ENCODE measurements at places on chromosomes 7 and 10.

DNA sequence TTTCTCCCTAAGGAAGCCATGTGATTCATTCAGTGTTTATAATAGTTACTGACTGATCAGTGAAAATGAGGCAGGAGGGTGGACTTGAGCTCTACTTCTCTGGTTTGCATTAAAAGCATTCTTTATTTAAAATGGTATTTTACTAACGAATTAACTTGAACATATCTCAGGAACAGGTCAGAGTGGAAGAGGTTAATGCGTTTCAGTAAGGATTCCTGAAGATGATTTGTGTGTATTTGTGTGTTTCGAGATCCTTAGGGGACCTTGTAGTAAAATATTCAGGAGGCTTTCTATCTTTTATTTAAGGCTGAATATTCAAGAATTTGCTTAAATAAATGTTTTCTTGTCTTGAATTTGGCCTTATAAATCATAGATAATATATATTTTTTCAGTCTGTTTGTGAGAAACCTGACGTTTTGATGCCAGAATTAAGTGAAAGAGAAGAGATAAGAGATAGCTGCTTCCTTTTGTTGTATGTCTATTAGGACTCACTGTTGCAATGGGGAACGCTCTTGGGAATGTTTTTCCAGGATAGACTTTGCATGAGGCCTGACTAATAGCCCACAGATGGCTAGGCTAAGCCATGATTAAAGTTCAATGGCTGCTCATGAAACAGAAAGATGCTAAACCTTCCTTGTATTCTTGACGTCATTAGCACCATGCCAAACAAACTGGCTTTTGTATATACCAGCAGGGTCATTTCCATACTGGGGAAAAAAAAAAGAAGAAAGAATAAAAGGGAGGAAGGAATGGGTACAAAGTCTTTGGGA lies 93.8 kb upstream of the MTPN start:
- DNase-seq: no peak

DNA sequence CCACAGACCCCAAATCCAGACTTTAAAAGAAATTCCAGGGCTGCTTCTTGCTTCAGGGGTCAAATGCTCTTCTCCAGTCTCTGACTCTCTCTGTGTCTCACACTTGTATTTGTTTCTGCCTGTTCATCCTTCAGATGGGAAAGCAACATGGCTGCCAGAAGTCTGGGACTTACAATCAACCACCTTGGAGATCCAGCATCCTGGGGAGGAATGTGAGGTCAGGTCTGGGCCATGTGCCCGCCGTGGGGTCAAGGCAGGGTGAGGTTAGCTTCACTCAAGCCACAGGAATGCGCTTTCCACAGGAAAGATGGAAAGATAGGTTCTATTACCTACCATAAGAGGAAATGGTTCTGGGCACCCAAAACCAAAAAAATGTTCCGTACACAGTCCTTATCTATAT lies 34.3 kb upstream of the NPVF start:
- DNase-seq: no peak

DNA sequence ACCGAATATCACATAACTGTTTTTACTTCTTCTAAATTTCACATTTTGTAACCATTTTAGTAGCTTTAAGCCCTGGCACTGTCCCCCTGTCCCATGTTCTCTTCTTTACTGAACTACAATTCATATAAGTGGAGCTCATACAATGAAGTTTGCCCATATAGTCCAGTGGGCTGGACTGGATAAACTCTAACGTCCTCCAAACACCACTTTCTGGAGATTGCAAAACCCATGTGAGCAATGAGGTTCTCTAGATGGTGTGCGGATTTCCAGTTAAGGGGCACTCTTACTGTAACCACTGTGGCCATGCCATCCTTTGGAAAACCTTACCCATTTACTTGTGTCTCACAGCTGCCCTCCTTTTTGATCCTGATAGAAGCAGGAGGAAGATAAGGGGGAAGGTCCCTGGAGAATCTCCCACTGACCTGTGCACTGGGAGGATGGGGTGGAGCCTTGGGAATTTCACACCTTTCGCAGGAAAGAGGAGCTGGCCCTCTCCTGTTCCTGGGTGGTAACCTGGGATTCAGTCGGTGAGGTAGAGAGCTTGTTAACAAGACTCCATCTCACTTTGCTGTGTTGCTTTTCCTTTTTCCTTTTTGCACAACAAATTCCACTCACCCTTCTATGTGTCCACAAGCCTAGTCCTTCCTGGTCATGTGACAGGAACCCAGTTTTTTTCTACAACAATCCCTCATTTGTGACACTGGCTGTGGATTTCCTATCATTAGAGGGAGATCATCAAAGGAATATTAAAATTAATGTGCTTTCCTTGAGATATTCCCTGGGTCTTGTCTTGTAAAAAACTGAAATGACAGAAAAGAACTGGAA lies 120.7 kb downstream of the ARID5B start:
- no peak for DNase-seq

GRCh38 chr7:7219216-7219615 lies 36.9 kb downstream of the C1GALT1 start:
- no peak for DNase-seq

DNA sequence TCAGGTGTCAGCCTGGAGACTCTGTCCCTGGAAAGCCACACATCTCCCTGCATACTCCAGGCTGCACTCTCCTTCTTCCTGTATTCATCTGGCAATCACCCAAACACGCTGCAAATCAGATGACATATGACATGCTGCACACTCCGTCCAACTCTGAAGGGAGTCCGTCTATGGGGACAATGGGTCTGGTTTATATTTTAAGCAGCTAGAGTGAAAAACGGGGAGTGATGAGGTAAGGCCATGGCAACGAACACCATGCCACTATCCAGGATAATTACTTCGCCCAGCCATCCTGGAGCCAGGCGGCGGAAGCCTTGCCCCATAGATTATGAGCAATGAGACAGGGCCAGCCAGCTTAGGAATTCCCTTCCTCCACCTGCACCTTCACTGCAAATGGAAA lies 140.1 kb downstream of the PLXNA4 start:
- DNase-seq: no peak

GRCh38 chr7:46791188-46791587 lies 790.7 kb downstream of the TNS3 start:
- DNase-seq: no peak

DNA sequence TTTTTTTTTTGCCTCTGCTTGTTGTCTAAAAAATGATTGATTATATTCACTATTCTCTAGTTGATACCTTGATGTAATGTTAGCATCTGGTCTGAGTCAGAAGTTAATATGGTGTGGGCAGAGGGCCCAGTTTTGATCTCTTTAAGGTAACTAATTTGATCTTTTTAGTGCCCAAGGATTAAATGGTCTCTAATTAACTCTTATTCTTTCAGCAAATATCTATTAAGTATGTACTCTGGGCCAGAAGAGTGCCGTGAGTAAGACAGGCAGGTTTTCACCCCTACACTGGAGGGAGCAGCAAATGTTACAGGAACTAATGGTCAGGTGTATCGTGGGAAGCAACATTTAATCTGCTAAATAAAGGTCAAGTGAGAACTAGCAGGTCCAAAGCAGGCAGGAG lies 144.6 kb upstream of the COL1A2 start:
- no peak for DNase-seq

DNA sequence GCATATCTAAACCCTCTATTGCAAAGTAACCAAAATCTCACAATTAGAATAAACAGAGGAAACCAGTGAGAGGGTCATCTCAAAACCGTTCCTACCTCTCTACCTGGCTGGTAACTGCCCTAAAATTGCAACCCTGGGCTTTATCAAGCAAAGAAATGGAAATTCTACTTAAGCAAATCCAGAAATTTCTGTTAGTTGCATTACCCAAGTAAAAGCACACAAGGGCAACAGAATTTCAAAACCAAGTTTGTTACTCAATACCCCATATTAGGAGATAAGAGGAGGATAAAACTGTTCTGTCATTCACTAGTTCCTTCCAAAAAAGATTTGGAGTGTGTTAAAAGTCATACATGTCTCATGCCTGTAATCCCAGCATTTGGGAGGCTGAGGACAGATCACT lies 195.3 kb downstream of the FAM107B start:
- no peak for DNase-seq

GRCh38 chr7:134301592-134301991 lies 15.1 kb downstream of the SLC35B4 start:
- DNase-seq: no peak

DNA sequence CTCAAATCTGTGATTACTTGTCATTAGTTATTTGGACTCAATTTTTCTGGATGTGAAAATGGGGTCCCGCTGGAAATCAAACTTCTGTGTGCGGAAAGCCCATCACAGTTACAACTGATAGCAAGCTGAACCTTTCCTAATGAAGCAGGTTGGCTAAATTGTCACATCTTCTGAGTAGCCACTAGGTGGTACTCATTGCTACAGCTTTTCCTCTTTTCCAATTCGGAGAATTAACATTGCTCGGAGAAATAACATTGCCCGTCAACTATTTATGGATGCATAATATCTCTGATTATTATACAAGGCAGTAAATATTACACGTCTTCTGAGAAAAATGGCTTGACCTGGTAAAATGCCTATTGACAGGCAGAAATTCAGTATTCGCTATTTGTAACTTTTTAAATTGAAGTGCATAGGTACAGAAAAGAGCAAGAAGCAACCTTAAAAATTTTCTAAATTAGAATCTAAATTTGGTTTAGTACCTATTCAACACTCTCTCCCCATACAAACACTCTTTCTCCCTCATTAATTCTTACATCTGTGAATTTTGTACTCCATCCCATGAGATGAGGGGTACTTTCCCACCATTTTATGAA lies 17.3 kb upstream of the BLOC1S2 start:
- DNase-seq: no peak

DNA sequence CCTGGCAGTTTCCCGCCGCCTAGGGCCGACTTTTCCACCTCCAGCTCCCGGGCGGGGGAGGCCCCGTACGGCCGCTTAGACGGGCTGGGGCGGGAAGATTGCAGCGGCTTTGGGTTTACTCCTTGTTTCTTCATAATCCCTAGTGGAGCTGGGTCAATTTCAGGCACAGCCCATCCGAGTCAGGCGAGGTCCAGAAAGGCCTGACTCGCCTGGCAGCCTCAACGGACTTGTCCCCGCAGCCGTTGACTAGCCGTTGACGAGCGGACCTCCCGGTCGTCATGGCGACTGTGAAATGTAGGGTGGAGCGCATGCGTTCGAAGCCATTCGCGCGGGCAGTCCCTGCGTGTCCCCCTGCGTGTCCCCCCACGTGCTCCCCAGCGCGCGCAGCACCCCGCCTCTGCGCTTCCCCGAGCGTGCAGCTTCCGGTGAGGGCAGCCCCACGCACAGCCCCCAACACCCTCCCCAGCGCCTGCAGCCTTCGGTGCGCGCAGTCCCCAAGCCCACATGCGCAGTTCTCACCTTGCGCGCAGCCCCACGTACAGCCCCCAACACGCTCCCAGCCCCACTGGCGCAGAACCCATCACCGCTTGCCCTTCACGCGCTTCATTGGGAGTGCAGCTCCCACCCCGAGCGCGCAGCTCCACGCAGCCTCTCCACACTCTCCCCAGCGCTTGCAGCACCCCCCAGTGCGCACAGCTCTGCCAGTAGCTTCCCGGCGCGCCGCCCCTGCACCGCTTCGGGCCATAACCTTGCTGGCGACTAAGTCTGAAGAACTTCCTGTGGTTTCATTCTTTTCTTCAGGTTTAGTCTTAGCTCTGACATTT lies 67.8 kb downstream of the TBX20 start:
- DNase-seq: peak; percentile 48

DNA sequence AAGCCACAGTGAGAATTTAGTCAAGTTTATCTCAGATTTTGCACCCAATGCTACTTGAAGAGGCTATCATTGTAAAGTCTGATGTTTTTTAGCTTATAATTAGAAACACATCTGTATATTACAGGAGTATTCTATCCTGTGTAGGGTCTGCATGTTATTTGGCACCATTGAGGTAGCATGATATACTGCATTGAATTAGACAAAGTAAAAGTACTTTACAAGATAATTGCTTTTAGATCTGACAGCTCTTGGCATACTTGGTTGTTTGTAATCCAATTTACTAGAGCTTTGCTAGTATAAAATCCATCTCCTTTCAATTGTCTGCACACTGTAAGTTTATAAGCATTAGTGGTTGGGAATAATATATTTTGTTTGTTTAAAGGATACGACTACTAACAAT lies 714.3 kb downstream of the ANKRD7 start:
- no peak for DNase-seq

- no peak for DNase-seq
Observed at GRCh38 chr7:31465285-31465684, 48.6 kb upstream of the ITPRID1 start.

GRCh38 chr10:99487125-99487807 lies 45.5 kb upstream of the NKX2-3 start:
- no peak for DNase-seq

- DNase-seq: no peak
Observed at GRCh38 chr10:2464483-2464882, 602.9 kb upstream of the PFKP start.

- DNase-seq: no peak
Observed at GRCh38 chr7:134792968-134793367, 13.5 kb downstream of the CALD1 start.
